Stimulated activated CD8-positive, alpha-beta memory T cell treated with anti-CD3 and anti-CD28 coated beads, Interleukin-7, amount 100 ng/mL, for 48 hours (primary cell): ENCODE measurements at places on chromosomes 3 and 15.

- DNase-seq = no peak
Measured at GRCh38 chr15:20646529-20647142, 105.0 kb upstream of the GOLGA6L6 start.

GRCh38 chr3:98449606-98450193 is 13.3 kb upstream of the OR5K1 start:
- no peak for DNase-seq

- DNase-seq = no peak
Measured at GRCh38 chr3:177441813-177442646, 244.7 kb upstream of the TBL1XR1 start.

DNA sequence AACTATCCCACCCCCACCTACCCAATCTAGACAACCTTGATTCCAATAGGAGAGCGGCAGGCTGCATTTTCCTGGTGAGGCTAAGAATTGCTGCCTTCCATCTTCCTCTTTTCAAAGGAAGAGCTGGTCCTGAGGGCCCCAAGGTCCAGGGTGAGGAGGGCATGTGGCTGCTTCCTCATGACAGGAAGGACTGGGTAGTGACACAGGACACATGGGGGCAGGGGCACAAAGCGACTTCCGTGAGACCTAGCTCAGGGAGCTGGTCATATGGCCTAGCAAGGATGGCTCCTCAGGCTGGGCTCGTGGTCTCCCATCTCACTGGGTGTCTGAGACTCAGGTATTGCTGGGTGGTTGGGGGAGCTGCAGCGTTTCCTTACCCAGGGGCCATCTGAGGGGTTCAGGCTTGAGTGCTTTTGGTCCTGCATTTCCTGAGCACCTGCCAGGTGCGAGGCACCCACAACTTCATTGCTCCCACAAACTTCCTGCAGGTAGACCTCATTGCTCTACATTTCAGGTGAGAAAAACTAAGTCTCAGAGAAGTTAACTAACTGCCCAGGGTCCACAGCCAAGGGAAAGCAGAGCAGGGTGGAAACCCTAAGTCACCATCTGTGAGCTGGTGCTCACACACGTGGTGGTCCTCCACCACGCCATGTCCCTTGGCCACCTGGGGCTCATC is 160.0 kb upstream of the TLE3 start:
- no peak for DNase-seq

DNA sequence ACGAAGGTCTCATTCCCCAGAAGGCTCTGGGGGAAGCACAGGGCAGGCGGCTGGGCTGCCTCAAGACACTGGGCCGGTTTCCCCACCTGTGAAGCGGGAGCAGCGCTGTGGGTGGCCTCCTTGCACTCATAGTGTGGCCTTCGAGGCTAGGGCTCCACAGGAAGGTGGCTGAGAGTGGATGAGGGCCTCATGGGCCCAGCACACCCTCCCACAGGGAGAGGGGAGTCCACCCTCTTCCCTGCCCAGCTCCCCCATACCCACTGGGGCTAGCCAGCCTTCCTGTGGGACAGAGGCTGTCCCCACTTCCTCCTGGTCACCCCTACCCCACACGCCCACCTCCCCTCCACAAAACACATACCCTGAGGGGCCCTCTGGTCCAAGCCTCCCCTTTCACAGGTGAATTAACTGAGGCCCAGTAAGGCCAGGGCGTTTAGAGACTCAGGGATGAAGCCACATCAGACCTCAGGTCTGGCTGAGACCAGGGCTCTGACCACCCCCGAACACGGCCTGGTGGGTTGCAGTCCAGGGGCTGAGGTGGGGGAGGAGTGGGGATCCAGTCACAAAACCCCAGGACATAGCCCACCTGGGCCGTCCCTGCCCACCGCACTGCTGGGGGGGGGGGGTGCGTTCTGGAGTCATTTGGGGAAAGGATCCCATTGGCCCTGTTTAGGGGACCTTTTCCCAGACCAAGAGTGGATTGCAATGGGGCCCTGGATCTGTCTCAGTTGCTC is 1.1 kb downstream of the ANPEP start:
- DNase-seq = no peak

DNA sequence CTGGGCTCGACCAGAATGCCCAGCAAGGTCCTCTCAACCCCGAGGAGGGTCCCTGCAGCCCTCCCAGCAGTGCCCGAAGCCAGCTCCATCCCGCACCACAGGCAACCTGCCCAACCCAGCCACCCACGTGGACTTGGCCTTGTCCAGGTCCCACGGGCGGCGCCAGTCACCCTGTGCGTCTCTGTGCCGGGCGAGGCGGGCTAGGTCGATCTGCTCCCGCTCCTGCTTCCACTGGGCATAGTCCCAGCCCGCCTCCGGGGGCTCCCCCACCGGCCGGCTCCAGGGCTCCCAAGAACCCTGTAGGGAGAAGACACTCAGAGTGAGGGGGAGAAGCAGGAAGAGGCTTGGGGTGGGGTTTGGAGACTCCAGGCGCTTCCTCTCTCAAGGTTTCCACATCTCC is 3.1 kb downstream of the CCDC9B start:
- no peak for DNase-seq

- no peak for DNase-seq
Measured at GRCh38 chr15:80492874-80493273, 88.7 kb downstream of the ARNT2 start.

GRCh38 chr3:100634493-100635272 is 25.3 kb downstream of the ADGRG7 start:
- DNase-seq = no peak

GRCh38 chr3:66472313-66473134 is 28.3 kb downstream of the LRIG1 start:
- peak; percentile 42 for DNase-seq

DNA sequence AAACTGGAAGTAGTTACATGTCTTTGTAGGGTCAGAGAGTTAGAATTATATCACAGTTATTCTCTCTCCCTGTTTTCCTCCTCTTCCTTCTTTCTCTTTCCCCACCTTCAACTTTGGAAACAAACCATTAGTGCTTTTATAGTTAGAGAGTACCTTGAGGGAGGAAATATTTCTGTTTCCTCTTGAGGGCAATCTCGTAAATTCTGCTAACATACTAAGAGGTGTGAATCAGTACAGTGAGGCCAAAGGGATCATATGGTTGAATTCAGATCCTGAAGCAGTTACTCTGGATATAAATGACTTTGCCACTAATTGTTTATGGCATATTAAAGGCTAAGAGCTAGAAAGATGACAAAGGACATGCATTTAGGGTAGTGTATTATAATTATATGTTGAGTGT is 60.3 kb upstream of the CCNL1 start:
- no peak for DNase-seq

DNA sequence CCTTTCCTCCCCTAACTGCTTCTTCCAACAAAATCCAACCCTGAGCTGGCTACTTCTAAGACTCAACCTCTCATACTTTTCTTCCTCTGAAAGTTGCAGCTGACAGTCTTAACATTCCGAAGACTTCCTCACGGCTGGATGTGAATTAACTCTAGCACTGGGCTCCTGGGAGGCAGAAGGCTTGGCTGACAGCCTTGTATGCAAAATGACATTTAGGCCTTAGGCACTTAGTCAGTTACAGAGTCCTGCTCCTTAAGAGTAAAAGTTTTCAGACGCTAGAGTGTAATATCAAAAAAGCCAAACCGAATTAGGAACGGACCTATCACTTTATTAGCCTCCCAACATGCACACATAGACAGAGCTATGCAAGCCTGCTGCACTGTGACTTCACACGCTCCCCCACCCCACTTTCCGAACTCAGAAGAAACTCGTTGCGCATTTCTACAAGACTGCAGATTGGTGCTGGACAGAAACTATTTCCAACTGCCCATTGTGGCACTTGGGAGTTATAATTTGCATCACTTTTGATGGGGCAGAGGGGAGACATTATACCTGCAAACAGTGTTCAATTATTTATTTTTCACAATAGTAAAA is 15.5 kb upstream of the ANXA2 start:
- DNase-seq = no peak

GRCh38 chr3:173398111-173398479 is 551 bp downstream of the NLGN1 start:
- no peak for DNase-seq

- DNase-seq = no peak
Measured at GRCh38 chr3:187840856-187841255, 95.6 kb upstream of the BCL6 start.

- no peak for DNase-seq
Measured at GRCh38 chr15:90818251-90819210, 49.9 kb upstream of the FURIN start.

DNA sequence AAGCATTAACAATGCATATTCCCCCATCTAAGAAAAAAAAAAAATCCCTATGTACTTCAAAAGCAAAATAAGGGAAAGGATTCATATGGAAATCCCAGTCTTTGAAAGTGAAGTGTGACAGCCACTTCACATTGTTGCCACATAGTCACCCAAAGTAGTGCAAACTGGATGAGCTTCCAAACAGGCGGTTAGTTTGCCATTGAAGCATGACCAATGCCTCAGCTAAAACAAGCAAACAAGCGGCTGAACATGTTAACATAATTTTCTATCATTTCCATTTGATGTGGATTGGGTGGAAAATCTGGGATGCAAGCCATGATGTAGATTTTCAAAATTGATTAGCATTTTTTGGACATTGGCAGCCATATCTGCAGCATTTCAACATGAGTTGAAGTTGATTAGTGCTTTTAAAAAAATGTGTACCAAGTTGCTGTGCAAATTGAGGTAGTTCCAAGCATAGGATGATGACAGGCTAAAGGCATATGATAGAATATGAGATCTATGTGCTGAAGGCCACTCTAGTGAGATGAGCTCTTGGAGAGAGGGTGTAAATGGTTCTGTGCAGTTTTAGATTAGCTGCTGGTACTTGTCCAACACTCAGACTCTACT is 405.2 kb downstream of the NR2F2 start:
- no peak for DNase-seq

GRCh38 chr15:63986185-63986680 is 60.1 kb downstream of the DAPK2 start:
- DNase-seq = no peak

DNA sequence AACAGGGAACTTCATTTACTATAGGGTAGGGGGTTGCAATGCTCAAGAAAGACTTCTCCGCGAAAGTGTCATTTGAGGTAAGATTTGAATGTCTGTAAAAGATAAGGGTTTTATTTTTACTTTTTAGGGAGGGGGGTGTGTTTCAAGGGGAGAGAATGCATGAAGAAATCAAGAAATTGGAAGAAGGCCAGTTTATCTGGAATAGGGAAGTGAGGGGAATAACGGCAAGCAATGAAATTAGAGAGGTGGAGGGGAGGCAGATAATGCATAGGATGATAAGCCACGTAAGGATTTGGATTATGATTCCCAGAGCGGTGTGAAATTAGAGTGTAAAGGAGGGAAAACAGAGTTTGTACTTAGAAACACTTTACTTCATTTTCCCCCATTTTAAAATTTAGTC is 63.0 kb upstream of the MB21D2 start:
- DNase-seq = no peak

DNA sequence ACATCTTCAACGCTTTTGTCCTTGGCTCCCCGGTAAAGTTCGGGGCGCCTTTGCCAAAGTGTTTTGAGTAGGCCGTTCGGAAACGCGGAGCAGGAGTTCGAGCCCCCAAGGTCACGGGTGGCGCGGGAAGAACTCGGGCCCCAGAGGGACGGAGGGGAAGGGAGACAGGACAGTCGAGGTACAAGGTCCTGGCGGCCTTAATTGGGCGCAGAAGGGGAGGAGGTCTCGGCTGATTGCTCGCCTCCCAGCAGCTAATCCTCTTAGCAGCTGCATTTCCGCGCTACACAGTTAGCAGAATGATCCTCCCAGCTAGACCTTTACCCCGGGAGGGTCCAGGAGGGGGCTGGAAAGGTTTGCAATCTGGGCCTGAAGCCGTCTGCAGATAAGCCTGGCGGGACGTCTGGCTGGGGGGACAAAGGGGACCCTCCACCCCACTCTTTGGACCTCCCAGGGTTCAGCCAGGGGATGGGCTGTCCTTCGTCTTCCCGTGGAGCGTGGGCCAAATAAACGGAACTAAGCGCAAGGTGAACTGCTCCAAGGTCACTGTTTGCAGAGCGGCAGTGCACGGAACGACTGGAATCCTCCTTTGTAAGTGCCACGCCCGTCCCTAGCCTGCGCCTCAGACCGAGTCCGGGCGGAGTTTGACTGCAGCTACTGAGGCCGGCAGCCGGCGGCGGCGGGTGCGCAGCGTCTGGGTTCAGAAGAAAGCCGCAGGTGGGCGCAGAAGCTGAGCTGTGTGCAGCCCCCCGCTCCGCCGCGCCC is 7.2 kb downstream of the EOMES start:
- DNase-seq = no peak

DNA sequence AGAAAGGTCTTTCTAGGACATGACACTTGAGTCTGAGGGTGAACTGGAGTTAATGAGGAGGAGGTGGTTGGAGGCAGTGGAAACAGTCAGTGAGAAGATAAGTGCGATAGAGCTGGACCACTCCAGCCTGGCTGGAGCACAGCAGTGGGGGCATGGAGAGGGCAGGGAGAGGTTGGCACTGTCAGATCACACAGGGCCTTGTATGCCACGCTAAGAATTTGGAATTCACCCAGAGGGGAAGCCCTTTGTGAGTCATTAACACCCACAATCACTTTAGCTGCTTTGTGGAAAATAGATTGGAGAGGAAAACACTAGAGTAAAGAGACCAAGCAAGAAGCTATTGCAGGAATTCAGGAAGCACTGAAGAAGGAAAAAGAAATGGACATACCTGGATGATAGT is 83.3 kb downstream of the ZNF621 start:
- no peak for DNase-seq

DNA sequence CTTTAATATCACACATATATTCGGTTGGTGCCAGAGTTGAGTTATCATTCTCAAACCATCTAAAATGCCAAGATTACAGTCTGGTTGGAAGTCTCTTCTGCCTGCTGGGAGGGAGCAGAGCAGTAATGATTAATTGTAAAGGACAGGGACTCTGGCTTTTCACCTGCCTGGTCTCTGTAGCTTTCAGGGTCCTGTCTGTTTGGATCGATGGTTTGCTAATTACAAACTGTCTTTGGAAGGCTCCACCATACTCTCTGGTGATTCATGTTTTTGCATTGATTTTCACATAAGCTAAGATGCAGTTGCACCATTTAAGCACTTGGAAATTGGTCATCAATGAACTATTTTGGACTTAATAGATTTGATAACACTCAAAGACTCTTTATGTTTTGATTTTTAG is 350.4 kb upstream of the SATB1 start:
- no peak for DNase-seq

- DNase-seq = no peak
Measured at GRCh38 chr3:111859061-111859973, at the start of gene PHLDB2. Gene PHLDB2, plus strand, starts transcription at chr3:111859265. Its CDS starts 24,813 bp downstream, at chr3:111884078.

DNA sequence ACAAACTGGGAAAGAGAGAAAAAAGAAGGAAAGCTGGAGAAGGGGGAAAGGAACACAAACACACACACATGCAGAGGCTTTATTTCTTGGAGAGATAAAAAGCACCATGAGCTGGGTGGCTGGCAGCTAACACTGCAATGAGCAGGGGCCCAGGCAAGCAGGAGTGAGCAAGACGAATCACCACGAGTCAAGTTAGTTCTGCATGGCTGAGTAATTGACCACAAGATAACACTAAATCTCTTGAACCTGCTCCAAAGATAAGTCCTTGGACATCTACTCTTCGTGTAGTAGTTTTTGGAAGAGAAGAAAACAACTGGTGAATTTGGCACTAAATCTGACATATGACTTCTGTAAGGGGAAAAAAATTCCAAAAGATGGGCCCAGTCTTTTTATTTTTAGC is 100.9 kb downstream of the MYO5A start:
- peak; percentile 13 for DNase-seq

GRCh38 chr15:66730168-66731021 is 28.4 kb downstream of the SMAD6 start:
- no peak for DNase-seq
